ENCODE measurements at places on chromosomes 4 and X. TPM values are rescaled to one million over a fixed set of nuclear protein-coding genes. Genes with fewer than 3 reads are reported as not detected.

GRCh38 chr4:140157341-140157740 lies 3.4 kb upstream of the MAML3 start:
- no peak overlapping the region for H3K27ac ChIP-seq
- no peaks in the 10 kb centered on the region for H3K4me1 ChIP-seq
- H3K4me3 ChIP-seq = no peak overlapping the region

- H3K27me3 ChIP-seq = no peaks in the 10 kb centered on the region
- no peak overlapping the region for H3K4me3 ChIP-seq
- no peak for DNase-seq
- peaks cover 16% of the 10 kb centered on the region for H3K4me1 ChIP-seq
- no peak overlapping the region for H3K27ac ChIP-seq
Observed at GRCh38 chr4:6732441-6733357, 16.7 kb downstream of the BLOC1S4 start.

- peaks cover 21% of the 10 kb centered on the region for H3K4me1 ChIP-seq
- H3K27me3 ChIP-seq = peaks cover 85% of the 10 kb centered on the region
- H3K4me3 ChIP-seq = no peak overlapping the region
- DNase-seq = no peak
Observed at GRCh38 chr4:56210397-56210796, 176.9 kb downstream of the AASDH start.

GRCh38 chrX:24207826-24208225 lies 58.3 kb downstream of the ZFX start:
- H3K4me1 ChIP-seq = peaks cover 7% of the 10 kb centered on the region
- DNase-seq = no peak
- peaks cover 24% of the 10 kb centered on the region for H3K36me3 ChIP-seq
- no peaks in the 10 kb centered on the region for H3K27me3 ChIP-seq

DNA sequence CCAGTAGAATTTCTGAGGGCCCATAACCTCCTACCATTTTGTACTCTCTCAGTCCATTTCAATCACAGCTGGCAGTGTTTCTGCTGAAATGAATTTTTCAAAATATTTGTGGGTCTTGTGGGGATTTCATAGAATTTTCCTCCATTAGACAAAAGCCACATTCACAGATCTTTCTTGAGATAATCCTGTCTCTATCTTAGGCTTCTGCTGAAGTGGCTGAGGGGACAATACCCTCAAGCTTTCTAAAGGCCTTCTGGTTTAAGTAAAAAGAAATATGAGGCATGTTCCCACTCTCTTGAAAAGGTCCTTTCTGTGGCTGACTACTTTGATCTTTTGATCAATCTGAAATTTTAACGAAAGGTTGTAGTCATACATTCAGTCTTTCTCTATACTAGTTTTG lies 1930.0 kb upstream of the AGA start:
- H3K27me3 ChIP-seq = no peaks in the 10 kb centered on the region
- H3K4me1 ChIP-seq = peaks cover 16% of the 10 kb centered on the region
- no peak for DNase-seq
- H3K36me3 ChIP-seq = no peaks in the 10 kb centered on the region
- H3K27ac ChIP-seq = no peak overlapping the region
- no peak overlapping the region for H3K4me3 ChIP-seq

DNA sequence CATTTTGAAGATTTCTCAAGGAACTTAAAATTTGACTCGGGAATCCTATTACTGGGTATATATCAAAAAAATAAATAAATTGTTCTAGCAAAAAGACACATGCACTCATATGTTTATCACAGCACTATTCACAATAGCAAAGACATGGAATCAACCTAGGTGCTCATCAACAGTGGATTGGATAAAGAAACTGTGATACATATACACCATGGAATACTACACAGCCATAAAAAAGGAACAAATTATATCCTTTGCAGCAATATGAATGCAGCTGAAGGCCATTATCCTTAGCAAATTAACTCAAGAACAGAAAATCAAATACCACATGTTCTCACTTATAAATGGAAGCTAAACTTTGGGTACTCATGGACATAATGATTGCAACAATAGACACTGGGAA lies 97.4 kb downstream of the CENPC start:
- H3K27me3 ChIP-seq = 0 out of 2 replicates have a peak, but pooled peaks cover 3% of the 10 kb centered on the region
- DNase-seq = no peak
- H3K27ac ChIP-seq = no peak overlapping the region
- H3K4me3 ChIP-seq = no peak overlapping the region
- no peaks in the 10 kb centered on the region for H3K4me1 ChIP-seq
- H3K36me3 ChIP-seq = peaks cover 3% of the 10 kb centered on the region

DNA sequence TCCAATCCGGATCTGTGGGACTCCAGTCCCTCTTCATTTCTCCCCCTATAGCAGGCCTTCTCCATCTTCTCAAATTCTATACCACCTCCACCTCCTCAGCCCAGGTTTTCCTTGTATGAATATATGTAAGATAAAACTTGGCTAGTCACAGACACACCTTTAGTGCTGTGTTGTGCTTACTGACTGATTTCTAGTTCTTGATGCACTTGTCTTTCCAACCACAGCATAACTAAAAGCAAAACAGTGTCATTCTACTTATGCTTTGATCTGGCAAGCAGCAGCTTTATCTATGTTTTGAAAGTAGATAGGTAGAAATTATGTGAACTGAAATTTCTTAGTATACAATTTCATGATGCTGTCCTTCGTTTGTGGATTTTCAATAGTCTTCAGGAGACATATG lies 47.5 kb downstream of the CCNI start:
- H3K27me3 ChIP-seq = no peaks in the 10 kb centered on the region
- peaks cover 63% of the 10 kb centered on the region for H3K36me3 ChIP-seq
- peaks cover 9% of the 10 kb centered on the region for H3K4me1 ChIP-seq
- DNase-seq = no peak
- no peak overlapping the region for H3K27ac ChIP-seq

DNA sequence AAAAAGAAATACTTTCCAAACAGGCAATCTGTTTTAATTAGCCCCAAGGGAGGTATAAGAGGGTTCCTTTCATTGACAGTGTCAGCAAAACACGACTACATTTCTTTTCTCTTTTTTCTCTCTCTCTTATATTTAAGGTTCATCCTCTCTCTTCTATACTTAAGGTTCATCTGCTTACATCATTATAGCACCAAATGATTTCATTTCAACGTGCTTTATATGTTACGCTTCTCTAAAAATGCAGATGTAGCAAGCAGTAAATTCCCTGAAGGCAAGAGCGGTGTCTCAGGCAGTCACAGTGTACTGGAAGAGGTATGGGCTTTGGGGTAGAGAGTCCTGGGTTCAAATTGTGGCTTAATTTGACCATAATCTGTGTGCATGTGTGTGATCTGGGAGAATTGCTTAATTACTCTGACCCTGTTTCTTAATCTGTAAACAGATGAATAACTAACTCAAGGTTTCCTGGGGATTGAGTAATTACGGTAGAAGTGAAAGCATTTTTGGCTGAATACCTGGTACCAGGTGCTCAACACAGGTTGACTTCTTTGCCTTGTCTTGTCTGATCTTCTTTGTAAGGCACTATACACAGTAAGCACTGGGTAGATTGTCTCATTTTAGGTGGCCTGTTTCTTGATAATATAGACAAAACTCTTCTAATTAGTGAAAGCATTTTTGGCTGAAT lies 180.8 kb downstream of the SPRY1 start:
- DNase-seq = no peak
- peaks cover 18% of the 10 kb centered on the region for H3K4me1 ChIP-seq
- no peak overlapping the region for H3K4me3 ChIP-seq
- peaks cover 24% of the 10 kb centered on the region for H3K36me3 ChIP-seq
- no peaks in the 10 kb centered on the region for H3K27me3 ChIP-seq
- no peak overlapping the region for H3K27ac ChIP-seq

Gene CHRDL1
- 11.1 TPM for total RNA-seq

Gene FRMD7
- not detected for total RNA-seq

Gene MPC1L
- not detected for total RNA-seq

Gene TENM3
- total RNA-seq = 59.7 TPM

All from WTC11 (cell line).